Smooth muscle cell of bladder (primary cell): ENCODE measurements at places on chromosomes 6 and 20. TPM values are rescaled to one million over a fixed set of nuclear protein-coding genes. Genes with fewer than 3 reads are reported as not detected.

The FKBP1C gene
- 0.46 and 0.57 TPM in 2 replicates for total RNA-seq

The PABPC1L gene
- total RNA-seq = 4.8 and 5.5 TPM in 2 replicates

The HTR1E gene
- not detected in 2 replicates for total RNA-seq

The HLA-DQB1 gene
- not detected in 2 replicates for total RNA-seq

The HLA-DOA gene
- under 0.01 TPM in 1 of 2 replicates, not detected in the other for total RNA-seq

The LAMP5 gene
- under 0.01 and 0.09 TPM in 2 replicates for total RNA-seq

The PLTP gene
- 18.3 and 19.0 TPM in 2 replicates for total RNA-seq

The GRIK2 gene
- 1.3 and 3.5 TPM in 2 replicates for total RNA-seq

The MYBL2 gene
- 0.37 and 0.71 TPM in 2 replicates for total RNA-seq

The BPIFA1 gene
- not detected in 2 replicates for total RNA-seq

The EPPIN gene
- not detected in 2 replicates for total RNA-seq

The PAQR8 gene
- total RNA-seq = 1.4 and 2.1 TPM in 2 replicates

The KCNK16 gene
- total RNA-seq = not detected in 2 replicates

The LZTS3 gene
- total RNA-seq = 2.7 and 4.9 TPM in 2 replicates

The POPDC3 gene
- 8.2 and 14.3 TPM in 2 replicates for total RNA-seq

The TGM2 gene
- 114 and 241 TPM in 2 replicates for total RNA-seq

The RSPO3 gene
- 3.7 and 17.4 TPM in 2 replicates for total RNA-seq

The MANEA gene
- total RNA-seq = 9.2 and 10.2 TPM in 2 replicates

The GSTA3 gene
- not detected in 2 replicates for total RNA-seq

The OXT gene
- total RNA-seq = 0.18 and 0.28 TPM in 2 replicates

The GSTA1 gene
- total RNA-seq = not detected in 2 replicates

The ADGRG6 gene
- total RNA-seq = 6.4 and 8.1 TPM in 2 replicates

The RAB32 gene
- 111 and 124 TPM in 2 replicates for total RNA-seq
